ENCODE measurements at places on chromosomes 3 and 15. TPM values are rescaled to one million over a fixed set of nuclear protein-coding genes. Genes with fewer than 3 reads are reported as not detected.
A peak's percentile ranks its signal among the peaks of the same experiment; 100 is the strongest.

DNA sequence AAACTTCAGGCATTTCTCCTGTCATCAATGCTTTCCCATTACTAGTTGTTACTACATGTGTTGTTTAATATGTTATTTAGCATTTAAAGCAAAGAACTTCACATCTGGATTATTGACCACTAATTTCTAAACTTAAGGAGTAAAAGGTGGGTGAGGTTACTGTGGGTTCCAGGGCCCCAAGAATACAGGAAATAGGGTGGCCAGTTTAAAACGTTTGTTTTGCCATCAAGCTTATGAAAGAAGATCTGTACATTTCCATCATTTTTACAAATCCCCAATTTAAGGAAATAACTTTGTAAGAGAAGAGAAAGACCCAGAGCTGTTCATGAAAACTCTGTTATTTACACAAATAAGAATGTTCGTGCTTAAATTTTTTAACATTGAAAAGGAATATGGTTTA lies 54.5 kb upstream of the ACKR4 start:
- no peak for DNase-seq

DNA sequence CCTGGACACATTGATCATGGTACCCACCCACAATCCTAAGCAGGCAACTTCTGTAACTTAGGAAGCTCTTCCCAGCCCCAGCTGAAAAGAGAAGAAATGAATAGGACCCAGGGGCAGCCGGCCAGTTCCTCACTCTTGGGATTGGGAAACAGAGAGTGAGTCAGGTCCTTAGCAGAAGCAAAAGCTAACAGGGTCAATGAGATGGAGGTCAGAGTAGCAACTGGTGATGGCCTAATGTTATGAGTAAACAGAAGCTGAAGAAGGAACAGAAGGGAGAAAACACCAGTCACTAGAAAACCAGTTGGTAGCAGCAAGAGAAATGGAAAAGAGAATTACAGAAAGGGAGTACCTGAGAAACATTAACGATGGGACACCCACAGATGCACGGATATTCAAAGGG lies 20.0 kb downstream of the RIOX2 start:
- DNase-seq, result no peak

GRCh38 chr3:123137001-123137400 lies 64.7 kb upstream of the SEC22A start:
- DNase-seq, result no peak

Gene AMT
- total RNA-seq, result 5.0 TPM

DNA sequence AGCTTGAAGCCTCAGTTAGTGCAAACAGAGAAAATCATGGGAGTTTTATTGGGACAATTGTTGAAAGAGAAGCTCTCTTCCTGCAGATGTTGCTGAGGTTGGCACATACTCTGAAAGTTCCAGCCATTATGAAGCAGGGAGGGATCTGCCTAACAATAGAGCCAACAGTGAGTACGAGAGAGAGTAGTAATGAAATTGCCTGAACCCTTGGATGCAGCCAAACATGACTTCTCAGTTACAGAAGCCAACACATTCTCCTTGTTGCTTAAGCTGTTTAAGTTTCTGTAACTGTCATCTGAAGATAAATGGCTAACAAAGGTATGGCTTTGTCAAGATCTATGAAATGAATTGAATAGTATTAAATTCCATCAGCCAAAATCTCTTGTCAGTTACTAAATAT lies 211.0 kb upstream of the TTC14 start:
- DNase-seq, result no peak

DNA sequence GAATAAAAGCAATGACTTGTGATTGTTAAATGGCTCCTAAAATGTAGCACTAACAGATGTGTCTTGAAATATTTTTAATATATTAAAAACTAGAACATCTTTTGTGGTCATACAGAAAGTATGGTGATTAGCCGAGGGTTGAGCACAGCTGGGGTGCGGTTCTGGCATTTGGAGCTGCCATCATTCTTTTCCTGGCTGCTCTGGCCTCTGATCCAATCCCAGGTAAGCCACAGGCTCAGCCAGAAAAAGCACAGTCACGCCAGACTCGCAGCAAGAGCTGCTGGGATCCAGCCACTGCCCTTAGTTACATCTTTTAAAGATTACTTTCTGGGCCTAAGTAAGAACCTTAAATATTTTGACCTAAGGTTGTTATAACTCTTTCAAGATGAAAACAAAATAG lies 196.8 kb downstream of the PLCL2 start:
- DNase-seq, result no peak

Gene SLC25A38
- total RNA-seq, result 71.6 TPM

GRCh38 chr15:40340038-40340739 lies 550 bp downstream of the CCDC9B start:
- peak; percentile 93 for DNase-seq
